Esophagus muscularis mucosa (tissue), 4 donors: ENCODE measurements at places on chromosomes 7 and 10. TPM values are rescaled to one million over a fixed set of nuclear protein-coding genes. Genes with fewer than 3 reads are reported as not detected.

Gene AOAH
- 2.3 TPM for total RNA-seq

Gene PRLHR
- total RNA-seq, result 2.1 TPM

Gene MYOF
- 118 TPM for total RNA-seq

Gene SLC25A28
- total RNA-seq, result 32.0 TPM

Gene ANKRD30A
- total RNA-seq, result not detected

Gene EBF3
- 7.3 TPM for total RNA-seq

Gene SPAM1
- not detected for total RNA-seq

Gene TMEM254
- 14.9 TPM for total RNA-seq

Gene GIMAP1
- total RNA-seq, result 6.6 TPM

Gene CADPS2
- 154 TPM for total RNA-seq

Gene ZNF488
- total RNA-seq, result not detected

Gene PTPN20
- 2.9 TPM for total RNA-seq

Gene HDAC9
- total RNA-seq, result 98.0 TPM

Gene COL17A1
- total RNA-seq, result 0.29 TPM

Gene SH2B2
- total RNA-seq, result 10.9 TPM

Gene TLX1
- total RNA-seq, result not detected

Gene SAMD9
- 3.0 TPM for total RNA-seq

Gene PDE6C
- total RNA-seq, result not detected

Gene NPSR1
- total RNA-seq, result not detected

Gene OPN4
- not detected for total RNA-seq

Gene VAX1
- not detected for total RNA-seq

Gene TMEM130
- 0.83 TPM for total RNA-seq

Gene GNG11
- total RNA-seq, result 24.1 TPM

Gene PKD2L1
- not detected for total RNA-seq

Gene PRSS1
- not detected for total RNA-seq

Gene CHRM2
- total RNA-seq, result 16.6 TPM

Gene TMEM236
- 0.34 TPM for total RNA-seq

Gene AKR1C8
- not detected for total RNA-seq

Gene SLC26A5
- not detected for total RNA-seq
